ENCODE measurements at places on chromosomes 5 and 9.

- no peak for DNase-seq
Measured at GRCh38 chr5:151270599-151270998, 17.6 kb downstream of the GM2A start.

- no peak for DNase-seq
Measured at GRCh38 chr5:138595180-138595795, 20.1 kb upstream of the HSPA9 start.

DNA sequence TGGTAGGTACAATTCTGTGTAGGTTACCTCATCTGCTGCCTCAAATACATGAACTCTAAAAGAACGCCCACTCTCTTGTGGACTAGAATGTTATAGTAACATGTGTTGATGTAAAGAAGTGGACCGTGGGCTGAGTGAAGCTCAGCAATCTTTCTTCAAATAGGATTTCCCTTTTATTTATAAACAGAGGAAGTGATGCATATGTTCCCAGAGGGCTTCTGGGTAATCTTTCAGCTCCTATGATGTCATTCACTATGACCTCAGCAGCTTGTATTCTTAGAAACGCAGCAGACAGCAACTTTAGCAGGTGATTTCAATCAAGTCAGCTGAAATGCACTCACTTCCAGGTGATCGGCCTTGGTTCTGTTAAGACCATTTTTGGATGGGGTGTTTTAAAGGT lies 14.4 kb downstream of the F2RL2 start:
- DNase-seq = no peak

- no peak for DNase-seq
Measured at GRCh38 chr5:5736007-5736406, 313.5 kb downstream of the ICE1 start.

- no peak for DNase-seq
Measured at GRCh38 chr5:108372369-108372768, 9.5 kb downstream of the FBXL17 start.

DNA sequence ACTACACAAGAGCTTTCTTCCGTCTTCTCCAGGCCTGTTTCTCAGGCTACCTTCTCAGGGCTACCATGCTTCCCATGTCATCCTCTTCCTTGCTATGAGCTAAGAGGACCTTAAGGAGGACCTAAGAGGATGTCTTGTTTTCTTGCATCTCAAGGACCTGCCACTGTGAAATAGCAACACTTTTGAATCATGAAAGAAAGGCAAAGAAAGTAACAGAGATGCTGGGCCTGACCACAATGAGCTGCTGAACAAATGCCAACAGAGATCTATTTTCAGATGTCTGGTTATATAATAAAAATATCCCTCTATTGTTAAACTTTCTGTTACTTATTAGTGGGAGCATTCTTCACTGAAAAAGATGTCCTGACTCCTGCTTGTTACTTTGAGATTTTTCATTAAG lies 36.7 kb upstream of the ANXA1 start:
- no peak for DNase-seq

GRCh38 chr5:174828804-174829510 lies 104.6 kb downstream of the MSX2 start:
- DNase-seq = no peak

DNA sequence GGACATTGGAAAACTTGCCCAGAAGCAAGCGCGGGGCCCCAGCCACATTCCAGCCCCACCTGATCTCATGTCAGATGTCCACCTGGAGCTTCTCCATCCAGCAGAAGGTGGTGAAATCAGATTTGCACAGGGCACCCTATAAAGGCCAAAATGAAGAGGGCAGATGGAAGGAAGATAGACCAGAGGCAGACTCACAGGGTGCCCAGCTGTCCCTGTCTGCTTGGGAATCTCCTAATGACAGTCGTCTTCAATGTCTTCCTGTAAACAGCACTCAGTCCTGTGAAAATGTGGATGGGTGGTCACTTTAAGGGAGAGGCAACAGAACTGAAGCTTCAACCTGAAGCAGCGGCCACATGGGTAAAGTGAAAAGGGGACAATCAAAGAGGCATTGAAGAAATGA lies 607.5 kb downstream of the IRX1 start:
- no peak for DNase-seq

GRCh38 chr5:65924366-65925043 lies 1.9 kb upstream of the ERBIN start:
- no peak for DNase-seq

DNA sequence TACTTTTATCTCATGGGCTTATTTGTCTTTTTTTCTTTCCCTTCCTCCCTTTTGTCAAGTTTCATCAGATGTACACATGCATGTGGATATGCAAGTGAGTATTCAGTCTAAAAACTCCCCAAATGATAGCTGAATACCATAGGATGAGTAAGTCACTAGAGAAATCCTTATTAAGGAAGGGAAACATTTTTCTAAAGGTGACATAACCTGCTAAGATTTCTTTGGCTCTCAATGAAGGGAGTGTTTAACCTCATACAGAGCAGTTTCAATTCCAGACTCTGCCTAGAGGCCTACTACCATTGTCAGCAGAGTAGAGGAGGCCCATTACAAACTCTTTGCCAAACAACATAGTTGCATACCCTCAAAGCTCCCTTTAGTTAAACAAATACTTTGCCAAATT lies 192.4 kb downstream of the ARHGEF28 start:
- DNase-seq = no peak

DNA sequence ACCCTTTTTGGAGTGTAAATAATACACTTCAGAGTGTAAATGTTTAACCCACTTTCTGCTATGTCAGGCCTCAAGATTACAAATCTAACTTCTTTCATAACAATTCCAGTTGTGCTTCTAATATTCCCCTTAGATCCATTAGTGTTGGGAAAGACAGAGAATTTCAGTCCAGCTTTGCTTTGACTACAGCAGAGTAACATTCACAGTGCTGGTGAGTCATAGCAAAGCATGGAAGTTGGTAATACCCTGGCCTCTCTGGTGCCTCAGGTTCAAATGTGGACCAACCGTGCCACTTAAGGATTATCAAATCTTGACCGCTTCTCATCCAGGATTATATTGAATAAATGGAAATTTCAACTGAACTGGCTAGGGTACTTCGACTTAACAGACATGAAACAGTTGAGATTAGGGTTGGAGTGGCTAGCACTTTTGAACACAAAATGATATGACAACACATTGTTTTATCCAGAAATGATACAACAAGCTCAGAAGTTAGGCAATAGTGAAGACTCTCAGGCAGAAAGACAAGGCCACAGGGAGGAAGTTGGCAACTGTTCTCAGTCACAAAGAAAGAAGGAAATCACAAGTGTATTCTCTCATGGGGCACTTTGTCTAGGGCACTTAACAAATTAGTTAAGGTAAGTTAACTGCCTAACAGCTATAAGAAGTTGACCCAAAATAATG lies 24.4 kb upstream of the RASA1 start:
- DNase-seq = no peak

DNA sequence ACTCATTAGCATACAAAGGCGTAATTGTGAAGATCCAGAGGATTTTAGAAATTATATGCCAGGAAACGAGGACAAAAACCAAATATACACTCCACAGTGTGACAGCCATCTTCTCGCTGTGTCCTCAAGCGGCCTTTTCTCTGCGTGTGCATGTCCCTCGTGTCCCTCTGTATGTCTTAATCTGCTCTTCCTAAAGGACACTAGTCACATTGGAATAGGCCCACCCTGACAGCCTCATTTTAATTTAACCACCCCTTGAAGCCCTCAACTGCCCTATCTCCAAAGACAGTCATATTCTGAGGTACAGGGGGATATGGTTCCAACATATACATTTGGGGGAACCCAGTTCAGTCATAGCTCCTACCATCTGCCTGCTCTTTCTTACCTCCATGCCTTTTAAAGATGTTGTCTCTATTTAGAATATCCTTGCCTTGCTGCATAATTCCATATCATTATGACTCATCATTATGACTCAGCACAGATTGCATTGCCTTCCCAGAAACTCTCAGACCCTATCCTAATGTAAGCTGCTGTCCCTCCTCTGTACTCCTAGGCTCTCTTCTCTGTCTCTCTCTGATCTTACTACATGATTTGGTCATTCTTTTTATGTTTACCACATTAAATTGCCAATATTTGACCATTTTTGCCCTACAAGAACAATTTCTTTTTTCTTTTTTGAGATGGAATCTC lies 210.9 kb downstream of the AOPEP start:
- no peak for DNase-seq

DNA sequence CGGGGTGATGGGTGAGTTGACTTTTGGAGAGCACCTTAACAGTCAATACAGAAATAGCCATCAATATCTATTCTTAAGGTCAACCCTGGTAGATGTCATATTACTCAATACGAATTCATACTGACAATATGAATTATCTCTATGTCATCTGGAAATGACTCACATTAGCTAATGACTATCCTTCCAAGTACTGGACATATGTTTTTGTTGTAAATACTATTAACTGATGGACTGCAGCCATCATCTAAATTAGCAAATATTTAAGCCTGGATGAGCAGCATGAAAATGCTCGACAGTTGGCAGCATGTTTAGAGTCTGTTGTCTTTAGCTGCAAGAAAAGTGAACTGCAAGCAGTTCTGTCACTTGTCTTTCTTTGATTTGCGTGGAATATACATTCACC lies 19.6 kb upstream of the ISOC1 start:
- DNase-seq = no peak

GRCh38 chr9:75658301-75658905 lies 232.1 kb upstream of the PCSK5 start:
- no peak for DNase-seq

DNA sequence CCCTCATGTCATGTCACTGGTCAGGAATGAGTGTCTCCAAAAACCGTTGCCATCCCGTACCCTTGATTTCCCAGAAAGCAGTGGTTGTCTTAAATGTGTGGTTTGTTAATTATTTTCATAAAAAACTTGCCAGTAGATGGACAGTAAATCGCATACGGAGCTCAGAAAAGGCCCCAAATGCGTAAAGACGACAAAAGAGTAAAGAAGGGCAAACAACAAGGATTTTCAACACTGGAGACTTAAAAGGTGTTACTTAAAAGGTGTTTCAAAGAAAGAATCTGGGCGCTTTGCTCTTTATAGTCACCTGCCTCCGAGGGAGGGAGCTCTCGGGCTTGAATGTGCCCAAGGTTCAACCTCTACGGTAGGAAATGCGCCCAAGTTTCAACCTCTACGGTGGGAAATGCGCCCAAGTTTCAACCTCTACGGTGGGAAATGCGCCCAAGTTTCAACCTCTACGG lies 734 bp downstream of the KIF27 start:
- DNase-seq = peak; percentile 82

GRCh38 chr5:154473581-154474283 lies 4.3 kb downstream of the HAND1 start:
- no peak for DNase-seq

GRCh38 chr5:150774145-150774544 lies 4.4 kb upstream of the SMIM3 start:
- DNase-seq = no peak

- no peak for DNase-seq
Measured at GRCh38 chr5:95923918-95924544, 37.6 kb downstream of the ELL2 start.

DNA sequence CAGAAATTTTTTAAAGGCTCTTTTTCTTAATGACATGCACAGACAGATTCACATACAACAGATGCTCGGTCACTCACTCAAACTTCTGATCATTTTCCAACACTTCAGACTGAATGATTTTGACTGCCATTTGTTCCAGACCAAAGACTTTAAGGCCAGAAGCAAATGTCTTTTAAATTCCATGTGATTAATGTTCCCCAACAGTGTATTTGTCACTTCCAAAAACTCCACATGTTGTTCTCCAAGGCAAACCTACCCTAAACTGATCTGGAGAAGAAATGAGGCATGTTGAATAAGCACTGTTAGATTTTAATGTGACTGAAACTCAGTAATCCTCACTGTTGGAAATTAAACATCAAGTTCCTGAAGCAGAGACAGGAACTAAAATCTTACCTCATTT lies 366.7 kb downstream of the GABRG2 start:
- no peak for DNase-seq

- DNase-seq = no peak
Measured at GRCh38 chr5:115295777-115296123, 704 bp downstream of the CCDC112 start.

DNA sequence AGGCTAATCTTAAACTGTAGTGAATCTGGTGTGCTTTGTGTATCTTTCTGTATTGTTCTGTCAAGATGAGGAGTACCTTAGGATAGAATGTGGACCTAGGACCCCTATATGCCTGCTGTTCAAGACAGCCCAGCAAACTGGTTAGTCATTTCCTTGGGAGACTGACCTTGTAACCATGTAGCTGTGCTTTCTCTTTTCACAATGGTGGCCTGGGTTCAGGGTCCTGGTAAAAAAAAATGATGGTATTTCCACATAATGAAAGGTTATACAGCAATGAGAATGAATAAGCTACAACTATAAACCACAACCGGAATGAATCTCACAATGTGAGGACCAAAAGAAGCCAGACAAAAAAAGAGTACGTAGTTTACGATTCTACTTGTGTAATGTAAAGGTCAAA lies 36.4 kb upstream of the F2RL1 start:
- DNase-seq = no peak

DNA sequence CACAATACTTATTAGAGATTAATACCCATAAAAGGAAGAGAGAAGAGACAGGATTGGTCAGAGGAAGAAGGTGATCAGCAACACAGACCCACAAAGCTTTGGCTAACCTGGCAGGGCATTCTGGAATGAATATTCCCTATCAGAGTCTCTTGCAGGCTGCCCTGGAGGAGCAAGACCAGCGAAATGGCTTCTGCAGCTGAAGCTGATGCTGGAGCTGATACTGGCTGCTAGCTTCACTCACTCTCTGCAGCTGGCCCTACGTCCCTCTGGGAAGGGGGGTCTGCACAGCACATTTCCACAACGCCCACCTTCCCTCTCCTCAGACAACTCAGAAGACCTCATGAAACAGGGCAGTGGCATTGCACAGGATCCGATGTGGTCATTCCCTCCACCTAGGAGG lies 169.9 kb upstream of the EFNA5 start:
- no peak for DNase-seq

- no peak for DNase-seq
Measured at GRCh38 chr5:176810081-176810597, at the start of gene UNC5A. Gene UNC5A (plus strand): TSS chr5:176810559. CDS start chr5:176810751, 192 bp downstream.

DNA sequence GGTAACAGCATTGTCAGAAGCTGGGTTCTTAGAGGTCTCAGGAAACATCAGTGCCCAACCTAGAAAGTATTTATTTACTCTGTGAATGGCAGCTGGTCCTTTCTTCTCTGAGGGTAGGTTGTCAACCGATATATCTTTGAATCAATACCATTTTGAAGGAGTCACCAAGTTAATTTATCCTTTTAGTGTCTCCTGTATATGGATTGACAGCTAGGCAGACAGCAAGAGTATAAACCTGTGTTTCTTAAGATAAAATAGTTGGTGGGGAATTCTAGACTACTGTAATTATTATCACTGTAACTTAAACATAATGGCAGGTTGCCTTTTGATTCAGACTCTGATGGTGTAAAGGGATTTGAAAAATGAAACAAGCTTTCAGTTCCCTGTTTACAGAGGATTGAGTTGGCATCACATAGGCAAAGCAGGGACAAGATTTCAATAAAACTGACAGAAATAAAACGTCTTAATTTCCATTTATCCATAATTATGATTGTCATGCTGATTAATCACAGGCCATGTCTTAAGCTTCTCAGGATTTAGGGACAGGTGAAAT lies 190.8 kb upstream of the HAPLN1 start:
- no peak for DNase-seq

- DNase-seq = no peak
Measured at GRCh38 chr5:94885931-94886330, 267.5 kb downstream of the SLF1 start.
